ENCODE measurements at places on chromosomes 3 and 15. TPM values are rescaled to one million over a fixed set of nuclear protein-coding genes. Genes with fewer than 3 reads are reported as not detected.

DNA sequence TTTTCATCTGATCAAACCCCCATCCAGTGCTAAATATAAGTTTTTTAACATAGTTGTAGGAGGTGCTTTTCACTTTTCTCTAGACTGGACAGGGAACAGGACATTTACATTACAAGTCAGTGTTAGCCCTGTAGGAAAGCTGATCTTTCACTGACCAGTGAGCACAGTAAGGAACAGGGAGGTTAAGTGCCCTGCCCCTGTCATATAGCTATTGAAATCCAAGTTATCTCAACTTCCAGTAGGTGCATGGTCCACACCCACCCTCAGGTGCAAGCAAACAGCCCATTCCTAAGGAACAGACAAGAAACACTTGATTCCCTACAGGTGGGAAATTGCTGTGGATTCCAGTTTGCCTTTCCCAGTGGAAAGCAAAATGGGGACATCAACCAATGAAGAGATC lies 79.1 kb upstream of the EIF1B start:
- DNase-seq: no peak

GRCh38 chr3:101780661-101781060 lies 1.6 kb downstream of the NXPE3 start:
- no peak for DNase-seq

DNA sequence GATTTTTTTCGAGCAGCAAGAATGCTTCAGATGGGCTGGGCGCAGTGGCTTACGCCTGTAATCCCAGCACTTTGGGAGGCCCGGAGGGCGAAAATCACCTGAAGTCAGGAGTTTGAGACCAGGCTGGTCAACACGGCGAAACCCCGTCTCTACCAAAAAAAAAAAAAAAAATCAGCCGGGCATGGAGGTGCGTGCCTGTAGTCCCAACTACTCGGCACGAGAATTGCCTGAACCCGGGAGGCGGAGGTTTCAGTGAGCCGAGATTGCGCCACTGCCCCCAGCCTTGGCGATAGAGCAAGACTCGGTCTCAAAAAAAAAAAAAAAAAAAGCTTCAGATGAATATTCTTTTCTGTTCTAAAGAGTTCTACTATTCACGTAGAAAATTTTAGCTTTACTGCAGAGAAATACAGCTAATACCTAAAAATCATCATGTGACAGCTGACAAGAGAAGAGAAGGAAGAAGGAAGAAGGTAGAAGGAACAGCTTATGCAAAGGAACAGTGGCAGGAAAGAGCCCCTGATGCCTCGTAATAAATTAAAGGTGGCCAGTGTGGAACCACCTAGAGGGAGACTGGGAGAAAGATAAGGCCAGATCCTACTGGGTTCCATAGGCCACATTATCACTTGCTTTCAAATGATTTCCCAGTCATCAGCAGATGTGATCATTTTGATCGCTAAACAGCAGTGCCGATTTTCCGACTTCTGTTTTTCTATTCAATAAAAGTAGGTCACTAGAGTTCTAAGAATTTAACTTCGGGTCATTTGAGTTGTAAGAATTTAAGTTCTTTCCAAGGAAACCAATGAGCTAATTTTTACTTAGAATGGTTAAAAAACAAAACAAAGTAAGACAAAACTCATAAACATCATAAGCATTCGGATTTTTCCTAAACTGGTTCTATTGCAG lies 1.5 kb downstream of the CMTM6 start:
- DNase-seq: no peak

- DNase-seq: no peak
Measured at GRCh38 chr15:99445272-99445850, 120.4 kb upstream of the MEF2A start.

DNA sequence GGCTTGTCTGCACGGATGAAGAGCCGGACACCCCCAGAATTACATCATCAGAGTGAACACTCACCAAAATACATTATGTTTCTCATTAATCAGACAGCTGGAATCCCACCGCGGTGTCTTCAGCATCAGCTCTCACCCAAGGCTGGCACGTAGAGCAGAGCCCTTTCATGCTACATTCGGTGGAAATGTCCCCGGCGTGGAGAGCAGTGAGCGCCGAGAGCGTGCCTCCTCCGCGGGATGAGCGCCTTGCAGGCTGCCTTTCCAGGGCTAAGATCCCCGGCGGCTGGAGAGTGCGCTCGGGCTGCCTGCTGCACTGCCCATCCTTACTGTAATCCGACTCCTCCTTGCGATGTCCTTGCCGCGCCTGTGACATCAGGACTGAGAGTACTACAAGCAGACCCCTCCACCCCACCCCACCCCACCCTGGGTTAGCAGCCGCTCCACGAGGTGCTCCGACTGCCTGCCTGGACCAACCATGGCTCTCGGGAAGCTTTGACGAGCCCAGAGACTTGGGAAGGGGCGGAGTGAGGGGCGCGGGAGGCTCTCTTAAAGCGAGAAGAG lies at the start of gene ZNF385D:
TSS of gene ZNF385D (minus strand) at position 380 of the 561 bp plus-strand sequence. CDS start at position 86, 294 bp downstream.
- peak; percentile 48 for DNase-seq

GRCh38 chr3:81778678-81779182 lies 17.3 kb upstream of the GBE1 start:
- DNase-seq: no peak

- DNase-seq: no peak
Measured at GRCh38 chr3:177482048-177482691, 284.9 kb upstream of the TBL1XR1 start.

DNA sequence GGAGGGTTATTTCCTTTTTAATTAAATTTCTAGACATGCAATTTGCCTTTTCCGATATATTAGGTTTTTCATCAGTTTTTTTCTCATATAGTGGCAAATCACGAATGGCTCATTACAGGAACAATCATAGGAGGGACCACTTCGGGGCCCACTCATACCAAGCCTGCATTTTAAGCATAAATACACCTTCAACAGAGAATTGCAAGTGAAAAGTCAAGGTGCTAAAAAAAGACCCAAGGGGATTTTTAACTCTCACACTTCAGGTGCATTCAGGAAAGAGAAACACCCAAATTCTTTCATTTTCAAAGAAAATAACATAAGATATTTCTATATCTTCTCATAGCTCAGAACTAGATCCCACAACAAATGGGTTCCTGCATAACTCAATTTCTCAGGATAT lies 979.6 kb upstream of the NR2F2 start:
- no peak for DNase-seq

GRCh38 chr3:81776643-81777042 lies 15.2 kb upstream of the GBE1 start:
- no peak for DNase-seq

GRCh38 chr3:168847291-168847883 lies 751.7 kb upstream of the GOLIM4 start:
- no peak for DNase-seq

DNA sequence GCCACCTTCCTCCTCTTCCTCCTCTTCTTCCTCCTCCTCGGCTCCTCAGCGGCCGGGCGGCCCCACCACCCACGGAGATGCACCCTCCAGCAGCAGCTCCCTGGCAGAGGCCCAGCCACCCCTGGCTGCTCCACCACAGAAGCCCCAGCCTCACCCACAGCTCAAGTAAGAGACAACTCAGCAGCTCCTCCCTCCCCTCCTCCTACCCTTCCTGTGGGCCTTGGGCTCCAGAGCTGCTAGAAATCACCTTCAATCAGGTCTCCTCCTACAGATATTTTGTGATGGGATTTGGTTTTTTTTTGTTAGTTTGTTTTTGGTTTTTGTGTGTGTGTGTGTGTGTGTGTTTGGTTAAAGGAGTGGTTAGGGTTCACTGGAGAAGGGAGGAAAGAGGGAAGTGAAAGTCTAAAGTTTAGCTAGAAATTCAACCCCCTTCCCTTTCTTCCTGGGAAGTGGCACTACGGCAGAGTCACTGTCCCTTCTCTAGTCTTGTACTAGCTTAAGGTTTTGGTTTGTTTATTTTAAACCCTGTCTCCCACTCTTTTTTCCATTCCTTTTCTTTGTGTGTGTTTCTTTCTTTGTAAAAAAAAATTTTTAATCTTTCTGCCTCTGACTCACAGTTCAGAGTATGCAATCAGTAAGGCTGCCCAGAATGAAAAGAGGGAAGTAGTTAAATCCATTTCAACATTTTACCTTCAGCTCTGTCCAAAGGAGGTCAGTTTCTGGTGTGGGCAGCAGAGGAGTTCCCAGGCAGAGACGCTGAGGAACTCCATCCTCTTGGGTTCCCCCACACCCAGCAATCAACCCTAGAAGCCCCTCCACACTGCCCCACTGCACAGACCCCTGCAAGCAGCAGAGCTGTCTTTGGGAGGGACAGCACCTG lies 29.0 kb upstream of the TIMP4 start:
- DNase-seq: no peak

DNA sequence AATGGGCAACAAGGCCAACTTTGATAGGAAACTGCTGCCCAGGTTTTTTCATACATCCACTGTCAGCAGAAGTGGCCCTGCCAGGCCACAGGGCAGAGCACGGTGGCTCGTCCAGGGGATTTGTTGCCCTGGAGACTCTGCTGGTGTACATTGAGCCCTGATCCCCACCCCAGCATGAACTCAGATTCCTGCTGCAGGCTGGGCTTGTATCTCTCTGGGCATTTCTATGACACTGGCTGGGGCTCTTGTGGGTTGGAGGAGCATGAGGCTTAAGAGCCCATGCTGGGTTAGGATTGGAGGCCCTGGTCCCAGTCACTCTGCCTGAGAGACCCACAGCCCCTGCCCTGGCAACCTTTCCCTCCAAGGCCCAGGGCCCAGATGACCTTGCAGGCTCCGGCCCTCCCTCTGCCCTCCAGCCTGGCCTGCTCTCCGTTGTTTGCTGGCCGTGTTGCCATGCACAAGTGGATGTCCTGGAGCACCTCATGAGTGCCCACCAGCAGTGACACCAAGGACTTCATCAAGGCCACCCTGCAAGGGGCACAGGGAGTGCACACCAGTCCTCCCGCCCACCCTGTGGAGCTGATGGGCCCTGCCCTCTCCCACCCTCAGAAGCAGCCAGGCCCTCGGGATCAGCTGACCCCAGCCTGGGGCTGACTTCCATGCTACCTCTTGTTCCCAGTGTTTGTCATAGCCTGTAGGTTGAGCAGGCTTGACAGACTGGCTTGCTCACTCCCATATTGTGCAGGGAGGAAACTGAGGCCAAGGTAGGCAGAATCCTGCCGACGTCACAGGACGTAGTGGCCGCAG lies 58.2 kb downstream of the ZNF445 start:
- peak; percentile 14 for DNase-seq

DNA sequence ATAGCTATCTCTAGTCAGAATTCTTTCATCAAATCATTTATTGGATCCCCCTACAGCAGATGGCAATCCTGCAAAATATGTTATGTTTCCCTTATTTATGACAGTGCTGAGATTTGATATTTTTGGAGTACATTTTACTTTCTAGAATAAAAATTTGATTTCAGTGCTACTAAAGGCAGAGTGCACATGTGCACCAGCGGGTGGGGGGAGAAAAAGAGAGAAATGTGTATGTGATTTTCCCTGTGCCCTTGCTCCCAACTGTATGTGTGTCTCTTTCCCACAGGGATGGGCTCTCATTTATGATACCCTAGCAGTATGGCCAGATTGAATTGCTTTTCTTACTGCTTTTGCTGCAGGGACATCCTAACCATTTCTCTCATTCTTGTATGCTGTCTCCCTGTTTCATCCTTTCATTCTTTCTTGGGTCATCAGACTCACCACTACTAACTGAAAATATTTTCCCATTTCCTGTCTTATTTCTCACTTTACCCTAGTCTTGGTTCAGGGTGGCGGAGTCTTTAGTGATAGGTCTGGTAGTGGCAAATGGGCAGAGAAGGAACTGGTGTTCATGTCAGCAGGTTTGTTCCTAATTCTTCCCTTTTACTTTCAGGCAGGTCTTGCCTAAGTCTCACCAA lies 140.7 kb downstream of the TCF12 start:
- no peak for DNase-seq

DNA sequence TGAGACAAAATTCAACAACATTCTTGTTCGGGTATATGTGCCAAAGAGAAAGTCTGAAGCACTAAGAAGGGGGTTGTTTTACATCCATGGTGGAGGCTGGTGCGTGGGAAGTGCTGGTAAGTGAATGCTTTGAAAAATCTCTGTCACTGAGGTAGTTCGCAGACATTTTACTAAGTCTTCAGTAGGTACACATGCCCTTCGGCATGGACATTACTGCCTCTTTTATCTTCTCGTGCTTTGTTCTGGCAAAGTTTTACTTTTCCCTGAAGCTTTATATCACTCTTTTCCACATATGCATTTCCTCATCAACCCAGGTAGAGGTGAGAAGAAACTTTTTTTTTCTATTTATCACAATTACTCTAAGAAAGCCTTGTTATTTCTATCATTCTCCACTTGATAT lies 3.6 kb downstream of the AADAC start:
- no peak for DNase-seq

- DNase-seq: no peak
Measured at GRCh38 chr3:12798559-12799179, 2.2 kb downstream of the CAND2 start.

DNA sequence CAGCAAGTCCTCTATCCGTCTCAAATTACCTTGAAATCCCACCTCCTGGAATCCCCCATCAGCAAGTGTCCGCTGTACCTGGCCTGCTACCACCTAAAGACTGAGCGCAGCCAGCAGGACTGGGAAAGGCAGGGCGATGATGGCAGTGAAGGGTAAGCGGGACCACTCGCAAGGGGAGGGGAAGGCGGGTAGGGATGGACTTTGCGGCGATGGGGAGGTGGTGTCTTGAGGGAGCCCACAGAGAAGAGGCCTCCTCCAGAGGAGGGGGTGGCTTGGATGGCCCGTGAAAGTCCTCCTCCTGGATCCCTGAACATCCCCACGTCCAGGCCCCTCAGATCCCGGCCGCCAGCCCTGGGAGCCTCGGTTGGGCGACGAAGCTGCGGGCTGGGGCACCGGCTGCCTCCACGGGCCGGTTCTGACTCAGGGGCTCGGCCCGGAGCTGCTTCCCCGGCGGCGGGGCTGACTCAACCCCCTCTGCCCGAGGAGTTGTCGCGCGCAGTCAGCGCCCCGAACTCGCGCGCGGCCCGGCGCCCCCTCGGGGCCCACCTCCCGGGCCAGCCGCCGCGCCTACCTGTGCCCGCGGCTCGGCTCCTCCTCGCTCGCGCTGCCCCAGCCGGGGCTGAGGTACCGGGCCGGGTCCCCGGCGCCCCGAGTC lies 512 bp downstream of the LARP6 start:
- DNase-seq: no peak

GRCh38 chr3:195762249-195762585 lies 41.4 kb downstream of the MUC20 start:
- no peak for DNase-seq

The CHAC1 gene
- total RNA-seq: 9.2 TPM

The BNC1 gene
- total RNA-seq: 1.1 TPM

The P3H2 gene
- total RNA-seq: 13.9 TPM

The CCDC51 gene
- 10.4 TPM for total RNA-seq

The SLC9C1 gene
- total RNA-seq: 0.13 TPM

The BUB1B gene
- 1.9 TPM for total RNA-seq

Measured in ureter (tissue), 1 donor.